Thymus (tissue), 14 donors: ENCODE measurements at places on chromosomes 6 and 20. TPM values are rescaled to one million over a fixed set of nuclear protein-coding genes. Genes with fewer than 3 reads are reported as not detected.

DCDC2 gene
- 0.19 TPM for total RNA-seq

DNA sequence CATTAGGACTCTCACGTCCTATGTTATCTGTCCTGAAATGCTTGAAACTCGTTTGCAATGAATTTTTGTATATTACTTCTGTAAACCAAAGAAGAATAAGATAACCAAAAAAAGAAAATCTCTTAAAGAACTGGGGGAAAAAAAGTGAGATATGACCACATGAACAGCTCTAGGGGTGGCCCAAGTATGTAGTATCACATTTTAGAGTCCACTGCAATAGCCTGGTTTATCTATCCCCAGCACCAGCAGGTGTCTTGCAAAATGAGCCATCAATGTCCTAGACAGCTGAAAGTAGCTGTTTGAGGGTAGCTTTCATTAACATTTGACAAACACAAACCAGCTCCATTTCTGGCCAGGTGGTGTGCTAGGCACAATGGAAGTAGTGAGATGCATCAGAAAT lies 102.8 kb downstream of the PXDC1 start:
- H3K27me3 ChIP-seq, result no peaks in the 10 kb centered on the region
- H3K27ac ChIP-seq, result no peak overlapping the region

CAPN11 gene
- total RNA-seq, result 3.5 TPM

- no peak for DNase-seq
- H3K27ac ChIP-seq, result no peak overlapping the region
- H3K36me3 ChIP-seq, result no peaks in the 10 kb centered on the region
- no peaks in the 10 kb centered on the region for H3K27me3 ChIP-seq
Measured at GRCh38 chr20:10563935-10564492, 109.8 kb downstream of the JAG1 start.

GRCh38 chr20:3203315-3204123 lies 963 bp downstream of the DDRGK1 start:
- H3K27ac ChIP-seq, result peak overlapping the region; percentile 94
- peaks cover 10% of the 10 kb centered on the region for H3K4me1 ChIP-seq
- no peak for DNase-seq
- H3K36me3 ChIP-seq, result peaks cover 15% of the 10 kb centered on the region
- H3K4me3 ChIP-seq, result peak overlapping the region; percentile 84

DDX43 gene
- total RNA-seq, result 0.14 TPM

DNA sequence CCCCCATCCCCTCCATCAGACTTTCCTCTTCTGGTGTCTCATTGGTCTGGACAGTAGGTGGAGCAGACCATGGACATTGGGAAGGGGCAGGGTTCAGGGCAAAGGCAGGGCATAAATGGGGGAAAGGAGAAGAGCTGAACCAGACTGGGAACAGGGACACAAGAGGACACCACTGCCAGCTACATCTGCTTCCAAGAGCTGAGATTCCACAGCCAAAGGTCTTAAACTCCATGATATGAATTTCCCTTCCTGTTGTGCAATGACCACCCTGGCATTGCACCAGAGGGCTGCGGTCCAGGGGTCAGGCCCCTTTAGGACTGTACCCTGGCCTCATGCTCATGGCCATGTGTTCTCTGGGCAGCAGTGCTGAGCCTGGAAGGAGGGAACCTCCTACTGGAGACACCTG lies 137.9 kb downstream of the MAFB start:
- DNase-seq, result no peak
- no peaks in the 10 kb centered on the region for H3K27me3 ChIP-seq
- no peaks in the 10 kb centered on the region for H3K36me3 ChIP-seq

- H3K36me3 ChIP-seq, result no peaks in the 10 kb centered on the region
- H3K4me1 ChIP-seq, result peaks cover 15% of the 10 kb centered on the region
- peak overlapping the region; percentile 66 for H3K4me3 ChIP-seq
Measured at GRCh38 chr6:3455569-3456394, 1.1 kb downstream of the SLC22A23 start.

DNA sequence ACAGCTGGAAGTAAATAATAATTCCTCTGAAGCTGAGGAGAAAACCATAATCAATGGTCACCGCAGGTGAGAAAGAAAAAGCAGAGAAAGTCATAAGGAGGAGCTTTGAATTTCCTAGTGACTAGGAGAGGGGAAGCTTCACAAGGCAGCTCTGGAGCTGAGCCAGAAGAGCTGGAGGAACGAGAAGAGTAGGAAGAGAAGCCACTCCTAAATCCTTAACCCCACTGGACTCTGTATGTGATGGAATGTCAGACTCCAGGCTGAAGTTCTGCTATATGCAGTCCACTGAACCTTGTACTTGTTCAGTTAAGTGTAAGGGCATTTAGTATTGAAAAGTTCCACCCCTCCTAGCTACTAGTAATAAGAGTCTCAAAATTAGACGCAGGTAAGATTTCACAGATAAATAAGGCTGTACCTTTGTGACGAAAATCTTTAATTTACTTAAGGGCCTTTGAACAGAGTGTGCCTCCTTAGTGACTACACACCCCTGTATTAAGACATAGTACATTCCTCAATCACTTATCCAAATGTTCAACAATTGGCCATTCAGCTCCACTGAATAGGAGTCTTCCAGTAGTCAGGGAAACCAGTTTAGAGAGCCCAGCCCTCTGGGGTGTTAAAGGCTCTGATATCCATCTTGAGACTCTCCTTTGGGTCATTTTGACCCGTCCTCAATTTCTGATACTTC lies 71.4 kb upstream of the UFL1 start:
- H3K27ac ChIP-seq, result no peak overlapping the region
- H3K27me3 ChIP-seq, result no peaks in the 10 kb centered on the region
- H3K4me3 ChIP-seq, result no peak overlapping the region
- H3K4me1 ChIP-seq, result no peaks in the 10 kb centered on the region

- no peaks in the 10 kb centered on the region for H3K4me1 ChIP-seq
- DNase-seq, result no peak
- no peaks in the 10 kb centered on the region for H3K27me3 ChIP-seq
Measured at GRCh38 chr6:2884804-2885203, 18.3 kb downstream of the SERPINB9 start.

ROS1 gene
- 0.09 TPM for total RNA-seq

- no peak overlapping the region for H3K4me3 ChIP-seq
- H3K27ac ChIP-seq, result no peak overlapping the region
- no peaks in the 10 kb centered on the region for H3K36me3 ChIP-seq
- H3K4me1 ChIP-seq, result no peaks in the 10 kb centered on the region
Measured at GRCh38 chr6:142323377-142323776, 21.6 kb downstream of the ADGRG6 start.
